ENCODE measurements at places on chromosomes 7 and 10.

GRCh38 chr10:119520283-119520682 lies 22.2 kb downstream of the RGS10 start:
- no peak for DNase-seq

- DNase-seq: no peak
Observed at GRCh38 chr7:132255115-132255797, 321.0 kb downstream of the PLXNA4 start.

- no peak for DNase-seq
Observed at GRCh38 chr10:112532189-112532588, 85.2 kb downstream of the VTI1A start.

- no peak for DNase-seq
Observed at GRCh38 chr10:60459701-60460457, 70.2 kb upstream of the ANK3 start.

- no peak for DNase-seq
Observed at GRCh38 chr10:32314588-32314987, 32.4 kb downstream of the EPC1 start.

DNA sequence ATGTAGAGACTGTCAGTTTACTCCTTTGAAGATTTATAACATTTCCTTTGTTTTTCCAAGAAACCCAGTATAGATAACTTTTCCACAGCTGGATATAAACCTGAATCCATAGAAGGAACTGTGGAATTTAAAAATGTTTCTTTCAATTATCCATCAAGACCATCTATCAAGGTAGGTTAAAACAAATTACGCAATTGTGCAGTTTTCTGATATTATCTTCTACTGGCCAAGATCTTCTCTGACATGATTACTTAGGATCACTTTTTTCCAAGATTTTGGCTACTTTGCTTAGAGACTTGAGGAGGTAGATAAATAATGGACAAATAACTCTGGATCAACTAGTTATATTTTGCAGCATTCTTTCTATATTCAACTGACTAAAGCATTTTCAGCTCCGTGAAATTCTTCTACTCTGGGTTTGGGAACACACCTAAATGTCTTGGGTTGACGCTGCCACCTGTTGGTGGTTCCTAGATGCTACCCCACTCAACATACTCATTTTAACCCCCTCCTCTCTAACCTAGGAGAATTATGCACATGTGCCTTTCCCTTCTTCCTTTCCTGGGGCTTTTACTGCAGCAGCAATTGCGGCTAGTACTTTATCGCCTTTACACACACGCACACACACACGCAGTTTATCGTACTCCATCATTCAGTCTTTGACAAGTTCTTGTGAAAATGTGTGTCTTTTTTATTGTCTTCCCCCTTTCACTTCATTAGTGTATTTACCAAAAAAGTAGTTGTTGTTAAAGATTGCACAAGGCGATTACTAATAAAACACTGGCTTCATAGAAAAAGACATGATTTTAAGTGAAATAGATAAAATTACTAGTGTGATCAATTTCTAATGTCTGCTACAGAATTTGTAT lies 32.7 kb downstream of the ABCB5 start:
- no peak for DNase-seq

Data from NCI-H774 (cell line).